H4 (cell line): ENCODE measurements at places on chromosomes 16 and 17. TPM values are rescaled to one million over a fixed set of nuclear protein-coding genes. Genes with fewer than 3 reads are reported as not detected.

Gene SEPHS2
- 7.3 and 8.9 TPM in 2 replicates for total RNA-seq

DNA sequence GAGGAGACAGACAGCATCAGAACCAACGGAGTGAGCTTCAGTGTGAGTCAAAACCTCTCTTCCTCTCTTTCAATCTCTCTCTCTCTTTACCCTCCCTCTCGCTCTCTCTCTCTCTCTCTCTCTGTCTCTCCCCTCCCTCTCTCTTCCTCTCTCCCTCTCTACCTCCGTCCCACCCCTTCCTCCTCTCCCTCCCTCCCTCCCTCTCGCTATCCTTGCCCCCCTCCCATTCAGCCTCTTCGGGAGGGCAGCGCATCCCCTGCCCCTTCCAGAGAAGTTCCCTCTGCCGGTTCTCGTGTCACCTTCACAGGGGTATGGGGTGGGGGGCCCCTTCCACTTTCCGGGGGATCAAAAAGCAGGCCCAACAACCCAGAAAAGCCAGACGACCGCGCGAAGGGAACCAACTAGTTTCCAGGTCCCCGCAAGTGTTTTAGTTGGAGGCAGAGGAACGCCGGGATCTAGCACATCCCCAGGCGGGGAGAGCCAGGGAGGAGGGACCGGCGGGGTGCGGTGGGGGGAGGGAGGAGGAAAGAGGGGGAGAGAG lies 28.9 kb upstream of the RBFOX1 start:
- no peak for DNase-seq

DNA sequence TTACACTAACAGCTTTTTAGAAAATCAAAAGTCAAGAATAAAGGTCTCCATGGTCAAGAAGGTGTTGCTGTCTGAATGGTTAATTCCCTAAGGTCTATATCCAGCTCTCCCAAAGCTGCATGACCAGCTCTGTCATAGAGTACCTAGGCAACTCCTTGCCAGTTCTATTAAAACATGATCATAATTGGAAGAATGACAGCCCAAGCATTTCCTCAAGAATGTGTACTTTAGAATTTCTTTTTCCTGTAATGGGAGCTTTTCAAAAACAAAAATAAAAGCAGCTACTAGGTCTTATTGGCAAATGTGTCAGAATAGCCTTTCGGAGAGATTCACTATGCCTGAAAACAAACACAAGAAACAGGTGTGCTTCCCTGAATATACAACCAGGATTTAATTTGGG lies 7.9 kb downstream of the SPOP start:
- DNase-seq: no peak

Gene WNK4
- not detected in 2 replicates for total RNA-seq

GRCh38 chr17:31690151-31690551 lies 168.9 kb downstream of the COPRS start:
- peak; percentile 98 for DNase-seq

- no peak for DNase-seq
Measured at GRCh38 chr16:57690782-57691471, 3.7 kb upstream of the DRC7 start.

GRCh38 chr17:47987240-47987835 lies 16.4 kb downstream of the CDK5RAP3 start:
- DNase-seq: peak; percentile 55

GRCh38 chr16:65876624-65877023 lies 489.9 kb upstream of the CDH5 start:
- DNase-seq: no peak

Gene DNAAF1
- 0.29 TPM in 1 of 2 replicates, not detected in the other for total RNA-seq

- no peak for DNase-seq
Measured at GRCh38 chr16:4607841-4608703, 6.6 kb downstream of the UBALD1 start.
